Ascending aorta (tissue), 2 donors: ENCODE measurements at places on chromosomes 13 and 19. TPM values are rescaled to one million over a fixed set of nuclear protein-coding genes. Genes with fewer than 3 reads are reported as not detected.

GRCh38 chr13:26626271-26626670 is 68.8 kb downstream of the WASF3 start:
- no peak for DNase-seq

DNA sequence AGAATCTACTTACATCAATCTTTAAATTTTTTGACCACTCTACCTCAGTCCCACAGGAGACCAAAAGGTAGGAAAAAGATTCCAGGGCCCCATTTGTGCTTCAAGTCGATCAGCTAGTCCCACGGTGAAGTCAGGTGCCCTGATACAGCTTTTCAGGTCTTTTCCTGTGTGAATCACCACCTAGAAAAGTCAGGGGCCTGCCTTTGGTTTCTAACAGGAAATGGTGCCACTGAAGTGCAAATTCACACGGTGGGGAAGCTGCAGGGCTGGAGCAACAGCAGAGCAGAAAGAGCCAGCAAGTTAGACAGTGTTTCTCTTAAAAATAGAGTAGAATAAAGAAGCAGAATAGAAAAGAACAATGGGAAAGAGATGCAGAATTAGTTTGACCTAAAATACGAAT is 107.5 kb downstream of the KLF12 start:
- no peak for DNase-seq

DNA sequence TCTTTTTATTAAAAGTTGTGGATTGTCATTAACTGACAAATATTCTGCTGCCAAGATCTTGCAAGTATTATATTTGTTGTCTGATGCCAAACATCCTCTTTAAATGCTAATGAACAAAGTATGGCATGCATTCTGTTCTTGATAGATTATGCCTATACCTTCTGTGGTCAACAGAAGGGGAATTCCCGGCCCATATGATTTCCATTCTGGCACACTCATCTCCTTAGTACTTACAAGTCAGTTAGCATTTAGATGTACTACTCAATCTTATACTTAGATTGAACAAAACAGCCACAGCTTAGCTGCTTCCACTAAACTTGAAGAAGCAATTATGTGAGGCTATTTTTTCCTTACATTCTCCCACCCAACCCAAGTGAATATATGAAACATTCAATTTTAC is 246.1 kb upstream of the DACH1 start:
- no peak for DNase-seq

GRCh38 chr13:42699912-42700311 is 81.5 kb upstream of the FAM216B start:
- DNase-seq: no peak

KCNJ14 gene
- 6.1 TPM for total RNA-seq

ELSPBP1 gene
- not detected for total RNA-seq

- DNase-seq: no peak
Observed at GRCh38 chr19:46073268-46073922, 32.6 kb upstream of the IGFL4 start.

MAB21L1 gene
- total RNA-seq: not detected
